ENCODE measurements at places on chromosomes 1 and 21.
A peak's percentile ranks its signal among the peaks of the same experiment; 100 is the strongest.

GRCh38 chr1:84539972-84540371 lies 33.6 kb upstream of the GNG5 start:
- no peak for DNase-seq

GRCh38 chr1:26126321-26127084 lies 14.9 kb downstream of the PDIK1L start:
- DNase-seq: peak; percentile 71

DNA sequence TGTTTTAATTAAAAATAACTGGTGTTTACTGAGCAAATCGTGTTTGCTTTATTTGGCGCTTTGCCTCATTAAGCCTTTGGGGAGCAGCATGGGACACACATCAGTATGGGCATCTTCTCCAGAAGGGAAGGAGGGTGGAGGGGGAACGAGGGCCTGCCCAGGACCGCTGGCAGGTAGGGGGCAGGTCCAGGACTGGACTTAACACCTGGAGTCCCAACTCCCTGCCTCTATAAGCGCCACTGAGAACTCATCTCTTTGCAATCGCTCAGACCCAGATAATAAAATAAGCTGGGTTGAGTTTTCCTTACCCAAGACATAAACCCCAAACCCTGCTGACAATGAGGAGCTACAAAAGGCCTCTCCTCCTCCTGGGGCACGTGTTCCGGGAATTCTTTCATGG lies 15.1 kb downstream of the ABCG1 start:
- no peak for DNase-seq

- no peak for DNase-seq
Measured at GRCh38 chr1:244137276-244137675, 86.2 kb downstream of the ZBTB18 start.

- no peak for DNase-seq
Measured at GRCh38 chr1:236724506-236724905, 38.2 kb downstream of the ACTN2 start.

DNA sequence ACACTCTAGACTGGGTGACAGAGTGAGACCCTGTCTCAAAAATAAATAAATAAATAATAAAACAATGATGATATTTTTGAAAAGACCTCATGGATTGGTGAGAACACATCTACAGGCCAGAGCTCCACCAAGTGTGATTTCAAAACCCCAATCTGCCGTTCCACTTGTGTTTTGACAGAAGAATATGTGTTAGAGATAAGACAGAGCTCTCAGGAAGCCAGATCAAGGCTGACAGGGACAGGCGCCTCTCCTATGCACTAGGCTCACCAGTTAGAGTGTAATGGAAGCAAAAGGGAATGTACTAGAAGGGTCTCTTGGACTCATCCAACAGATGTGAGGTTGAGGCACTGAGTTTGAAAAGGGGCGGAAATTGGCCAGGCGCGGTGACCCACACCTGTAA lies 110.7 kb upstream of the ERRFI1 start:
- no peak for DNase-seq

GRCh38 chr1:46673749-46674182 lies 2.1 kb downstream of the TEX38 start:
- DNase-seq: no peak

DNA sequence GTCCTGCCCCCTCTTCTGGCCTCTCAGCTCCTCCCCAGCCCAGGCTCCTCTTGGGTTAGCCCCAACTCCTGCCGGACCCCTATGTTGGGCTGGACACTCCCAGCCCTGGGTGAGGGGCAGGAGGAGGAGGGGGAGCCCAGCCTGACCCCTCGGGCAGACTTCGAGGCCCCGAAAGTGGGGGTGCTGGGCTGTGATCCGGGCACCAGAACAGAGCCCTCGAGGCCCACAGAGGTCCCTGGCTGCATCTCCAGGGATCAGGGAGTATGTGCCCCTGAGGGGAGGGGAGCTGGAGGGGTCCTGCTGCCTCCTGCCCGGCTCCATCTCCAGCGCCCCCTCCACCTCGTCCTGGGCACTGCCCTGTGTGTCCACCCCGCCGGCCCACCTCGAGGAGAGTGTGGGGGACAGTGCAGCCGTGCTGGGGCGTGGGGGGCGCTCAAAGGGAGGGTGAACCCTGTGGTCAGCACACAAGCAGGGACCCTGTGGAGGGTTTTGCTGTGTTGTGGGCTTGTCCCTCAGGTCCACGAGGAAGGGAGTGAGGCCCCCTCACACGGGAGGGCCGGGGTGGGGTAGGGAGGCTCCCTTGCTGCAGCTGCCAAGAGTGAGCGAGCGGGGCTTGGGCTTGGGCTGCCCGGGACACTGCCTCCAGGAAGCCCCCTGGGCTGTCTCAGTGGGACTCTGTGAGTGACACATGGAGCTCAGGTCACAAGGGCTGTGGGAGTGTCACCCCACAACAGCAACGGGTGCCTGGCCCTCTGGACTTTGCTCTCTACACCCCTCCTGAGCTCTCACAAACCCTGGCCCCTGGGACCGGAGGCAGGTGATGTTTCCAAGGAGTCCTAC lies 54.4 kb downstream of the COL18A1 start:
- DNase-seq: no peak

GRCh38 chr1:18630511-18631495 lies at the start of gene PAX7:
PAX7 (plus strand) TSS chr1:18630846; CDS start chr1:18631604, 758 bp downstream.
- no peak for DNase-seq

DNA sequence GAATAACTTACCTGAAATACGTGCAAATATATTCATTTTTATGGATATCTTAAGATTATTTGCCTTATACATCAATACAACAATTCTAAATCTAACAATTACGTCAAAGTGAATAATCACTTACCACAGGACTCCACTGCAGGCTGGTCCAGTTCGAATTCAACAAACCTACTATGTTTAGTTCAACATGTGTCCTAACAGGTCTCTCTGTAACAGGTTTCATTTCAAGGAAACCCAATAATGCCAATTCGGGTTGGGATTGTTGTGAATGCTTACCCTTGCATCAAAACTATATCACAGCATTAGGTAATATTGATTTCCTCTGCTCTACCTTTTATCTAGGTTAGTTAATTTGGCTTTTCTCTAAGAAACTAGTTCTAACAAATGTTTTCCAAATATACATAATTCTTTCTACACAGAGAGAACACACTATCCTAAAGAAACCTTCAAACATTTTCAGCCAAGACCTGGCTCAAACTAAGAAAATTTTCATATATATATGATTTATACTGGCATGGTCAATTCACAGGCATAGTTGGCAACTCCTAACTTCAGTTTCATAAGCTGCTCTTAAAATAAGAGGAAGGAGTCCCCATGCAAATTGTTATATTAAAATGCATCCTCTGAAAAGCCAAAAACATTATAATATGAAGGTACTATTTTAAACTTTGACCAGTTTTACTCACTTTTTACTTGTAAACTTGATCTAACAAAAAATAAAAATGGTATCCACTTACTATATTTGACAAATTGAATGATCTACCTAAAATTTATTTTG lies 4.5 kb downstream of the IVNS1ABP start:
- DNase-seq: no peak
